ENCODE measurements at places on chromosomes 5 and 9. TPM values are rescaled to one million over a fixed set of nuclear protein-coding genes. Genes with fewer than 3 reads are reported as not detected.

The AGXT2 gene
- total RNA-seq, result not detected

The SAXO1 gene
- total RNA-seq, result not detected

The AGTPBP1 gene
- 28.3 TPM for total RNA-seq

The RNF183 gene
- total RNA-seq, result not detected

The DIRAS2 gene
- total RNA-seq, result 0.86 TPM

Data from dermis lymphatic vessel endothelial cell (primary cell).